ENCODE measurements at places on chromosomes 13 and 19. TPM values are rescaled to one million over a fixed set of nuclear protein-coding genes. Genes with fewer than 3 reads are reported as not detected.
A peak's percentile ranks its signal among the peaks of the same experiment; 100 is the strongest.

GRCh38 chr19:38867171-38867780 is 10.8 kb downstream of the RINL start:
- H3K27ac ChIP-seq, result no peak overlapping the region
- H3K4me3 ChIP-seq, result no peak overlapping the region
- DNase-seq, result no peak

GRCh38 chr13:100075700-100076587 is 12.9 kb upstream of the PCCA start:
- H3K4me1 ChIP-seq, result no peaks in the 10 kb centered on the region
- no peak overlapping the region for H3K4me3 ChIP-seq
- H3K27ac ChIP-seq, result no peak overlapping the region
- no peaks in the 10 kb centered on the region for H3K27me3 ChIP-seq
- no peaks in the 10 kb centered on the region for H3K36me3 ChIP-seq

DNA sequence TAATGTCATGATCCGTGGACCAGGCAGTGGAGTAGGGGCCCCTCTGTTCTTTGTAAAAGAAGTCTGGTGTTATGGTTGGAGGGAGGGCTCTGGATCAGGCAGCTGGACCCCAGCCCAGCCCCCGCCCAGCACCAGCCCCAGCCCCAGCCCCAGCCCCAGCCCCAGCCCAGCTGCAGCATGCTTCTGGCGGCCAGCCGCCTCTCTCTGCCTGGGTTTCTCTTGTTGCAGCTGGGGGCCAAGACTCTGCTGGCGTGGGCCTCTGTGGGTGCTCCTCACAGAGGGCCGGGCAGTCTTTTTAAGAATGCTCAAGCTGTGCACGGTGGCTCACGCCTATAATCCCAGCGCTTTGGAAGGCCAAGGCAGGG is 17.9 kb downstream of the DOT1L start:
- no peak for DNase-seq
- no peak overlapping the region for H3K27ac ChIP-seq
- no peak overlapping the region for H3K4me3 ChIP-seq
- H3K36me3 ChIP-seq, result no peaks in the 10 kb centered on the region
- H3K27me3 ChIP-seq, result no peaks in the 10 kb centered on the region
- H3K4me1 ChIP-seq, result peaks cover 42% of the 10 kb centered on the region

GRCh38 chr19:51535535-51535934 is 4.1 kb upstream of the SIGLEC6 start:
- H3K4me3 ChIP-seq, result no peak overlapping the region
- DNase-seq, result no peak
- no peaks in the 10 kb centered on the region for H3K27me3 ChIP-seq
- H3K36me3 ChIP-seq, result no peaks in the 10 kb centered on the region

DNA sequence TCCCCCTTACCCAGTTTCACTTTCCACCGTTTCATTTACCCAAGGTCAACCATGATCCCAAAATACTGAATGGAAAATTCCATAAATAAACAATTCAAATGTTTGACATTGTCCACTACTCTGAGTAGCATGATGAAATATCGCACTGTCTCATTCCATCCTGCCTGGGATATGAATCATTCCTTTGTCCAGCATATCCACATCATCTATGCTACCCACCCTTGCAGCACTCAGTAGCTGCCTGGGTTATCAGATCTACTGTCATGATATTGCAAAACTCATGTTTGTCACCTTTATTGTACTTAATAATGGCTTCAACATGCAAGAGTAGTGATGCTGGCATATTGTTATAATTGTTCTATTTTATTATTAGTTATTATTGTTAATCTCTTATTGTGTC is 263.9 kb upstream of the NBEA start:
- H3K27me3 ChIP-seq, result no peaks in the 10 kb centered on the region
- H3K4me1 ChIP-seq, result no peaks in the 10 kb centered on the region
- no peaks in the 10 kb centered on the region for H3K36me3 ChIP-seq
- H3K4me3 ChIP-seq, result no peak overlapping the region
- DNase-seq, result no peak

- no peak for DNase-seq
- no peaks in the 10 kb centered on the region for H3K27me3 ChIP-seq
- H3K4me3 ChIP-seq, result no peak overlapping the region
- no peaks in the 10 kb centered on the region for H3K36me3 ChIP-seq
Observed at GRCh38 chr13:50691681-50692263, 151.7 kb downstream of the DLEU7 start.

DNA sequence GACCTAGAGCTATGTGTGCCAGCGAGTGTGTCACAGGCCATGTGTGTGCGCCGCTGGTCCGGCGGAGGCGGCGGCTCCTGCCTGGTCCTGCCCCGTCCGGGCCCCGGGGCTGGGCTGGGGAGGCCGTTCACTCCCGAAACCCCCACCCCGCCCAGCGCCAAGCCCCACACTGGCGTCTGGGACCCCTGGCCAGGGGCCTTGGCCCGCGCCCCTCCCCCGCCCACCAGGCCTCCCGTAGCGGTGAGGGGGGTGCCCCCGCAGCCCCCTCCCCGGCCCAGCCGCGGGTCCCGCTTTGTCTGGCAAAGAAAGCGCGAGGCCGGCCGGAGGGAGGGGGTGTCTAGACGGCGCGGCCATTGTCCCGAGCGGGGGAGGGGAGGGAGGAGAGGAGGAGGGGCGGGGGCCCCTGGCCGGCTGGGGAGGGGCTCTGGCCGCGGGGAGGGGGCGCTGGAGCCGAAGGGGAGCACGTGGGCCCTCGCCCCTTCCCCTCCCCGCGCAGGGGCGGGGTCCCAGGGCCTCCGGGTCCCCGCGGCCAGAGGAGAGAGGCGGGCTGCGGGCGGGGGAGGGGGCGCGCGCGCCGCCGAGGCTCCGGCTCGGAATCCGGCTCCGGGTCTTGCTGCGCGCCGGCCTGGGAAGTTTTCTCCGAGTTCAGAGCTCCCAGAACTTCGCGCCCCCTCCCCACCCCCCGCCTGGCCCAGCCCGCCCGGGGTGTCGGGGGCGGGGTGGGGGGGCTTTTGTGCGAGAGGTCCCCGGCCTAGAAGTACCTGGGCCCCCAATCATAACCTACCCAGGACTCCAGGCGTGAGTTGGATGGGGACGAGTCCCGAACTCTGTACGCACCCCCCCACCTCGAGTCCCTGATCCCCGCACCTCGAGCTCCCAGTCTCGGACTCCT is 888 bp downstream of the NOTCH3 start:
- H3K27me3 ChIP-seq, result peaks cover 50% of the 10 kb centered on the region
- no peak for DNase-seq
- no peaks in the 10 kb centered on the region for H3K36me3 ChIP-seq
- H3K27ac ChIP-seq, result peak overlapping the region; percentile 42
- H3K4me3 ChIP-seq, result peak overlapping the region; percentile 46

DNA sequence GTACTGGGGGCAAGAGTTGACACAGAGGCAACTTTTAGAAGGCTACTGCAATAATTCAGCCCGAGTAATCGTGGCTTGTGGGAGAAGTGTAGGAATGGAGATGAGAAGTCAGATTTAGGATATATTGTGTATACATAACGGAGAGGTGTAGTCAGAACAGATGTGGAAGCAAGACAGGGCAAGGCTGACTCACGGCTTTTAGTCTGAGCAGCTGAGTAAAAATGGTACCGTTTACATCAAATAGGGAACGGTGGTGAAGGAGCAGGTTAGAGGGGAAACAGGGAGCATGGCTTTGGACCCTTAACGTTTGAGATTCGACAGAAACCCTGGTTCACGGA is 796 bp upstream of the LSM14A start:
- no peaks in the 10 kb centered on the region for H3K36me3 ChIP-seq
- peak overlapping the region; percentile 98 for H3K4me3 ChIP-seq
- H3K27me3 ChIP-seq, result no peaks in the 10 kb centered on the region
- DNase-seq, result no peak
- peaks cover 39% of the 10 kb centered on the region for H3K4me1 ChIP-seq

- peaks cover 29% of the 10 kb centered on the region for H3K4me1 ChIP-seq
- H3K4me3 ChIP-seq, result no peak overlapping the region
- no peaks in the 10 kb centered on the region for H3K27me3 ChIP-seq
Observed at GRCh38 chr19:19434483-19435045, 29.1 kb downstream of the GATAD2A start.

DNA sequence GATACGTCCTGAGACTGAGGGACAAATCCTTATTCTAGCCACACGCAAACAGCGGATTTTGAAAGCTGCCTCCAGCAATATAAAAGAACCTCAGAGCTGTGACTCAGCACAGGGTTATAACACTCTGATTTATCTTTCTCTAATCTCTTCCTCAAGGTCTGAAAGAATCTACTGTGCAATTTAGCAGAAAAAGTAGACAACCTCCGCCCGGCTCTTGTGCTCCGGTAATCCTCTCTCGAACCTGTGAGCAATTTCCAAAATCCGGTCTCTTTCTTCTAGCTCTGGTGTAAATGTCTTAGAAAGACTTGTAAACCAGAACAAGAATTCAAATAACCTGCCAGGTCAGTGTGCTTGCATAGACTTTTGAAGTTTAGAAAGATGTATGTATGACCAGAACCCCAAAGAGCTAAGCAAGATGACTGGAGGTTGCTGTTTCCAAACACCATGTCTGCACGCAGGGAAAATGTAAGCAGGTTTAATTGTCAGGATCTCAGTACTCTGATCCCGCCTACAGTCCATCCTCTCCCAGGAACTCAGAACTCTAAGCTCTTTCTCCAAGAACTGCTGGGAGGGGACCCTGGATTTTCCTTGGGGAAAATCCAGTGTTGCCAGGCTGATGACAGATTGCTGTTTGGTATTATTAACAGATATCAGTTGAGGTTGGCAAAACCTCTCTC is 338.1 kb downstream of the RFC3 start:
- no peaks in the 10 kb centered on the region for H3K4me1 ChIP-seq
- no peak for DNase-seq
- no peaks in the 10 kb centered on the region for H3K36me3 ChIP-seq
- H3K4me3 ChIP-seq, result no peak overlapping the region
- no peaks in the 10 kb centered on the region for H3K27me3 ChIP-seq

GRCh38 chr19:40831502-40832430 is 18.5 kb downstream of the CYP2A6 start:
- peaks cover 4% of the 10 kb centered on the region for H3K4me1 ChIP-seq
- peak overlapping the region; percentile 65 for H3K27ac ChIP-seq
- H3K27me3 ChIP-seq, result no peaks in the 10 kb centered on the region

GRCh38 chr19:44455100-44455499 is 6.8 kb upstream of the ZNF229 start:
- no peak overlapping the region for H3K4me3 ChIP-seq
- H3K27ac ChIP-seq, result no peak overlapping the region
- no peaks in the 10 kb centered on the region for H3K36me3 ChIP-seq
- no peaks in the 10 kb centered on the region for H3K27me3 ChIP-seq
- H3K4me1 ChIP-seq, result no peaks in the 10 kb centered on the region

- no peaks in the 10 kb centered on the region for H3K27me3 ChIP-seq
- peaks cover 9% of the 10 kb centered on the region for H3K4me1 ChIP-seq
- no peak overlapping the region for H3K27ac ChIP-seq
- DNase-seq, result no peak
- no peaks in the 10 kb centered on the region for H3K36me3 ChIP-seq
- no peak overlapping the region for H3K4me3 ChIP-seq
Observed at GRCh38 chr13:112244061-112244460, 132.1 kb upstream of the SPACA7 start.

- no peak overlapping the region for H3K4me3 ChIP-seq
- no peak for DNase-seq
Observed at GRCh38 chr13:50464349-50465251, 378.9 kb downstream of the DLEU7 start.

DNA sequence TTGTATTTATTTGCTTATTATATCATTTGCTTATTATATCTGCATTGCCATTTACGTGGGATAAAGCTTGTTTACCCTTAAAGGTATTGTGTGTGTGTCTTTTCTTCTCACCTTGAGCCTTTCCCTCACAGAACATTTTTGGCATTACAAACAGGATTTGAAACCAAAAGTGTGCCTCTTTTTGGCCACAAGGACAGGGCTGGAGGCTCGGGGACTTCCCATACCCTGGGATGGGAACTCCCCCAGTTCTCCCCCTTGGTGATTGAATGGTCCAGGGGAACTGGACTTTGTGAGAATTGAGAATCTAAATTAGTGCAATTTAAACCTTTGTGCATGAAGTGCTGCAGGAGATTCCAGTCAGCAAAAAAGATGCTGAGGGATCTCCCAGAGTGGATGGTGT is 2.4 kb upstream of the ZNF506 start:
- H3K27me3 ChIP-seq, result no peaks in the 10 kb centered on the region
- no peaks in the 10 kb centered on the region for H3K36me3 ChIP-seq
- H3K27ac ChIP-seq, result no peak overlapping the region
- DNase-seq, result no peak
- no peaks in the 10 kb centered on the region for H3K4me1 ChIP-seq

Gene SLITRK6
- under 0.01 TPM for polyA plus RNA-seq
